ENCODE measurements at places on chromosomes 3 and 15.

- DNase-seq: no peak
Observed at GRCh38 chr3:42527368-42527917, 25.0 kb downstream of the VIPR1 start.

GRCh38 chr3:153970047-153970446 is 151.1 kb upstream of the ARHGEF26 start:
- DNase-seq: no peak

- DNase-seq: no peak
Observed at GRCh38 chr15:34620142-34620541, 36.7 kb upstream of the GOLGA8B start.

GRCh38 chr3:11452312-11452711 is 180.1 kb downstream of the ATG7 start:
- no peak for DNase-seq

Measured in cardiac septum (tissue), 1 donor.